ENCODE measurements at places on chromosomes 12 and 14. TPM values are rescaled to one million over a fixed set of nuclear protein-coding genes. Genes with fewer than 3 reads are reported as not detected.

DNA sequence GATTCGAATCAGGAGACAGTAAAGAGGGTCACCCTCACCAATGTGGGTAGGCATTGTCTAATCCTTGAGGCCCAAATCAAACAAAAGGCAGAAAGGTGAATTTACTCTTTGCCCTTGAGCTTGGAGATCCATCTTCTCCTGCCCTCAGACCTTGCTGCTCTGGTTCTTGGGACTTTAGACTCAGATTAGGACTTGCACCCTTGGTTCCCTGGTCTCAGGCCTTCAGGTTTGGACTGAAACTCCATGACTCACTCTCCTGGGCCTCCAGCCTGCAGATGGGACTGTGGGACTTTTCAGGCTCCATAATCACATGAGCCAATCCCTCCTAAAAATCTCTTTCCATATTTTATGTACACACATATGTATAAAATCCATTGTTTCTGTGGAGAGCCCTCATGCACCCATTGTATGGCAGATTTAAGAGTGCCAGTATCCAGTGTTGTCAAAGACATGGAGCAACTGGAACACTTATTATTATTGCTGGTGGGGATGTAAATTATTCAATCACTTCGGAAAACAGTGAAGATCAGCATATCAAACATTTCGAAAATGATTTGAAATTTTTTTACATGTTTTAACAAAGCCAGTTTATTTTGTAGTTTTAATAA lies 48.7 kb downstream of the EID3 start:
- H3K27ac ChIP-seq, result no peak overlapping the region
- H3K36me3 ChIP-seq, result peaks cover 24% of the 10 kb centered on the region
- no peak overlapping the region for H3K4me3 ChIP-seq
- H3K27me3 ChIP-seq, result no peaks in the 10 kb centered on the region

DNA sequence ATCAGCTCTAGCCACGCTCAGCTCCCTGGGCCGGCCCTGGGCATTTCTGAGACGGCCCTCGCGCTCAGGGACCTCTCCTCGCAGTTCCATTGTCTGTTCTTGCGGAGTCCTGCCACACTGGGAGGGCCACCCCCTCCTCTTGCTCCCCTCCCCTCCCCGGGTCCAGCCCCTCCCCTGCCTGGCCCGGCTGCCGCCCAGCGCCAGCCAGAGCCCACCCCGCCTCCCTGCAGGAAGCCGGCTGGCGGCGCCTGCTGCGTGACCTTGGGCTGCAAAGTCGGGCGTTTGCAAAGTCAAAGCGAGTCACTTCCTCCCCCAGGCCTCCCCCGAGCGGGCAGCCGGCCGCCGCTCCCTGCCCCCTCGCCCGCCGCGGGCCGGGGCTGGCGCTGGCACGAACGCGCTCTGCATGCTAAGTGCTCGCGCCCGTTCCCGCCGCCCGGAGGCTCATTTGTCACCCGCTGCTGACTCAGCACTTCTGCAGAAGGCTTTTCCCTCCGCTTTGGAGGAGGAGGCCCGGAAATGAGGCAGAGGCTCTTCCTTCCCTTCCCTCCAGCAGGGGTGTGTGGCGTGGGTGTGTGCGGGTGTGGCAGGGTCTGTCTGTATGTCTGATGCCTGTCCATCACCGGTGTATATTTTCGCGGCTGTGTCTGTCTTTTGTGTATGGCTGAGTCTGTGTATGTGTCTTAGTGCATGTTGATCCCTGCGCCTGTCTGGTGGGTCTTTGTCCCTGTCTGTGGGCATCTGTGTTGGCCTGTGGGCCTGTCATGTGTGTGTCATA lies 72.0 kb downstream of the IRF2BPL start:
- H3K27me3 ChIP-seq, result no peaks in the 10 kb centered on the region
- no peaks in the 10 kb centered on the region for H3K36me3 ChIP-seq
- peak overlapping the region; percentile 98 for H3K27ac ChIP-seq
- H3K4me1 ChIP-seq, result peaks cover 67% of the 10 kb centered on the region
- H3K4me3 ChIP-seq, result peak overlapping the region; percentile 53

Gene SERPINA1
- 1.2 TPM for total RNA-seq

Gene KRT3
- 0.75 TPM for total RNA-seq

All from mesothelial cell of epicardium (in vitro differentiated cells).